ENCODE measurements at places on chromosomes 3 and 15. TPM values are rescaled to one million over a fixed set of nuclear protein-coding genes. Genes with fewer than 3 reads are reported as not detected.

Gene GPR149
- total RNA-seq: not detected

Gene ALDH1A3
- not detected for total RNA-seq

Gene DUOXA2
- not detected for total RNA-seq

Gene CCDC51
- 15.1 TPM for total RNA-seq

Gene SLC22A14
- total RNA-seq: not detected

Gene ANKUB1
- total RNA-seq: not detected

Gene PPP1R14D
- not detected for total RNA-seq

Gene ZNF770
- total RNA-seq: 46.7 TPM
